Activated CD8-positive, alpha-beta T cell treated with anti-CD3 and anti-CD28 coated beads, Interleukin-2, amount 10 ng/mL, durations not matched to agents 7 days and 5 days (primary cell): ENCODE measurements at places on chromosomes 7 and 10. TPM values are rescaled to one million over a fixed set of nuclear protein-coding genes. Genes with fewer than 3 reads are reported as not detected.

CASTOR2 gene
- total RNA-seq: 4.4 TPM

DNA sequence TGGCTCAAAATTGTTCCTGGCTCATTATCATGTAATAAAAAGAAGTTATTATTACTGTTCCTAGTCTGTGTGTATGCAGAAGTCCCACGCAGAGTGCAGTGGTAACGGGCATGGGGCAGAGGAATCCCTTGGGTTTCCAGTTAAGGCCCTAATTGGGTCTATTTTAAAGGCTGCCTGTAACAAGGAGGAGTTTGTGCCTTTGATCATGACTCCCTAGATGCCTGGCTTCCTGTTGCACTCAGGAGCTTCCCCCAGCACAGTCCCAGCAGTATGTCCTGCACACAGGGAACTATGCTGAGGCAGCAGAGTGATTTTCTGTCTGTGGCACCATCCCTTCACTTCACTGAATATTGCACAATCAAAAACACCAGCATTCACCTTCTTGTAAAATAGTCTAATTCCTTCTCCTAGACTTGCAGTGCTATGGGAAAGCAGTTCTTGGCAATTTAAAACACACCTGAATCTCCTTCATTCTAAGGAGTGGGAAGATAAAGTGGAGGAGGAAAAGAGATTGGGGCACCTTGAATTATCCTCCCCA lies 22.9 kb downstream of the SORCS1 start:
- no peaks in the 10 kb centered on the region for H3K36me3 ChIP-seq
- H3K4me1 ChIP-seq: no peaks in the 10 kb centered on the region
- no peak for DNase-seq
- H3K27me3 ChIP-seq: no peaks in the 10 kb centered on the region

SAMD9L gene
- 102 TPM for total RNA-seq

HOXA6 gene
- total RNA-seq: not detected

GRCh38 chr10:3647074-3647473 lies 137.9 kb downstream of the KLF6 start:
- no peaks in the 10 kb centered on the region for H3K4me1 ChIP-seq
- DNase-seq: no peak
- peaks cover 28% of the 10 kb centered on the region for H3K27me3 ChIP-seq
- no peak overlapping the region for H3K4me3 ChIP-seq
- no peak overlapping the region for H3K27ac ChIP-seq

DNA sequence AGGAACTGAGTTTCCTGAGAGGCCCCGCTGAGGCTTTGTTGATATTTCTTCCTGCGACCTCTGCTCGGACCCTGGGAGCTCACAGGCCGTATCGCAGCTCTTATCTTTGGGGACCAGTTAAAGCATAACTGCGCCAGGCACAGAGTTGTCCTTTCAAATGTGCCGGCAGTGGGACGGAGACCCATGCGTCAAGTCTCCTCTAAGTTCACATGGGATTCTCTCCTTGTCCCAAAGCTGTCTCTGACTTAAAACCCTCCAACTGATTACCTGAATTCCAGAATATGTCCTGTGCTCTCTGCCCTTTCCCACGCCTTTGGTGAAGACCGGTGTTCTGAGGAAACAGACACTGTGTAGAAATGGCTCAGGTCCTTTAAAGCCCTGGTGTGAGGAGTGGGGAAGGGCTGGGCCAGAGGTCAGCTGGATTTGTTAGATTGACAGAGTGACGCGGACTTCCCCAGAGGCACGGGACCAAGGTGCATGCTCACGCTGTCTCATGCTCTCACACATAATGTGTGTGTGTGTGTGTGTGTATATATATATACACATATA lies 169.8 kb downstream of the EGFR start:
- no peaks in the 10 kb centered on the region for H3K4me1 ChIP-seq
- H3K27ac ChIP-seq: no peak overlapping the region
- no peak for DNase-seq
- no peak overlapping the region for H3K4me3 ChIP-seq
- H3K27me3 ChIP-seq: no peaks in the 10 kb centered on the region
- H3K36me3 ChIP-seq: no peaks in the 10 kb centered on the region

DDC gene
- not detected for total RNA-seq

DNA sequence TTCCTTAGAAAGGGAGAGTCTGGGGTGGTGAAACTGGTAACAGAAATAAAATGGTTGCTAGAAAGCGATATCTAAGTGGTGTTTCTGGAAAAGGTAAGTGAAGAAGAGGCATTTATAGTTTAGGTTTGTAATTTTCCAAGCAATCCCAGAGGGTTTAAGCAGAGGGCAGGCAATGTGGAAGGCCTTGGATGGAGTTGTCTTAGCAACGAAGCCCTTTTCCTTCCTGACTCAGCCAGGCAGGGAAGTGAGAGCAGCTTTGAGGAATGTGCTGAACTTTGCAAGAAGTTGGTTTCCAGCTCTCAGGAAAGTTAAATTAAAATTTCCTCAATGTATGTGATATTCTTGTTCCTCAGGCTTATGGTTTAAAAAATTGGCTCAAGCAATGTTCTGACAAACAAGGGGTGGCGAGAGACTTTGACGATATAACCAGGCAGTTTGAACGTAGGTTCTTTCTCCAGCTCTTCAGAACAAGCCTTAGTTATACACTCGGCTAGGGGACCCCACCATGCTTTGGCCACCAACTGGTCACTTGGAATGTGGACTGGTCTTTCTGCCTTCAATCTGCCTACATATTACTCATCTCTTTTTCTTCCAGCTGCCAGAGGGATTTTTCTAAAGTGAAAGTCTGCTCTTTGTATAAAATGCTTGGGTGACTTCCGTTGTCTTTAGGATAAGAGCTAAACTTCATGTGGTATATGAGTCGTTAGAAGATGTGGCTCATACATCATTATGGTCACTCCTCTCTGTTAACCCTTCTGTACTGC lies 66.9 kb upstream of the SLC25A13 start:
- H3K36me3 ChIP-seq: no peaks in the 10 kb centered on the region
- peaks cover 12% of the 10 kb centered on the region for H3K27me3 ChIP-seq
- DNase-seq: no peak
- no peak overlapping the region for H3K27ac ChIP-seq

DNA sequence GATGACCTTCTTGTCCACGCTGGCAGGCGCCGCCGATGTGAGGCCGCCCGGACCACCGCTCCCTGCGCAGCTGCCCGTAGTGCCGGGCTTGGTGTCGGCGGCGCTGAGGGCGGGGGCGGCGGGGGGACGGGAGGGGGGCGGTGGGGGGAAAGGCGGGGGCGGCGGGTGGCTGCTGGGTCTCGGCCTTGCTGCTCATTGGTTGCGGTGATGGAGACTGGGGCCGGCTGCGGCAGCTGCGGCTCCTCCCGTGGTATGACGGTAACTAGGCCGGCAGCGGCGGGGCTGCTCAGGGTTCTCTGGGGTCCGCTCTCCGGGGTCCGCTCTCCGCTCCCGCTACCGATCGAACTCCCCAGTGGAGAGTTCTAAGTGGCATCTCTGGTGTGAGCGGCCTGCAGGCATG lies 1.8 kb upstream of the EFCAB10 start:
- H3K27ac ChIP-seq: no peak overlapping the region
- no peak overlapping the region for H3K4me3 ChIP-seq
- no peak for DNase-seq
- no peaks in the 10 kb centered on the region for H3K27me3 ChIP-seq

VOPP1 gene
- 44.5 TPM for total RNA-seq

DNA sequence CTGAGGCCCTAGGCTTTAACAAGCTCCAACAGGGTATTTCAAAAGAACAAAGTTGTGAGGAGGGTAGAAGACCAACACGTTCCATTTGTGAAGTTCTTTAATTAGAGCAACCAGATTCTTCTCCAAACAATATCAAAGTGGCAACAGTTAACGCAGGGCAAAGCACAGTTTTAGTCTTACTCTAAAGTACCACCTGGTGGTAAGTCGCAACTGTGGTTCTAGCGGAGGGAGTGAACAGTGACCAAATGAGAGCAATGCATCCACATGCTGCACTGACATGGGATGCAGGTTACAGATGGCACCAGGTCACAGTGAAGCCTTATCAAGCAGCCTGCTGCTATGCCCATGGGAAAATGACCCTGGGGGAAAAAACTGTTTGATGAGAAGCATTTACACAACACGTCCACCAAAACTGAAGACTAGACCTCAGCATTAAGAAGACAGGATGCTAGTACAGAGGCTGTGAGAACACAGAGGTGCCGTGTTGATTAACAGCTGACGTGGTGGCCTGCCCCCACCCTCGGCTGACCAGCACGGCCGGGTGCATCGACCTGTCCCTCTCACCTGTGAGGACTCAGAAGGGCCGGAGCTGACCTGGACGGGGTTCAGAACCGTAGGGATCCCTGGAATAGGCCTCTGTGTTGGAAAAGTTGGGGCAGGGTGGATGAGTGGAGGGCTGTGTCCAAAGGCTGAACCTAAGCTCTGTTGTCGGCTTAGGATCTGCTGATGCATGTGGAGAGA lies 211.2 kb downstream of the GLI3 start:
- no peak overlapping the region for H3K27ac ChIP-seq
- no peaks in the 10 kb centered on the region for H3K4me1 ChIP-seq
- H3K36me3 ChIP-seq: no peaks in the 10 kb centered on the region
- DNase-seq: no peak

GRCh38 chr7:156479596-156479995 lies 161.0 kb upstream of the RNF32 start:
- H3K4me3 ChIP-seq: no peak overlapping the region
- DNase-seq: no peak
- no peak overlapping the region for H3K27ac ChIP-seq
- no peaks in the 10 kb centered on the region for H3K36me3 ChIP-seq

GRCh38 chr10:32577448-32577847 lies 131.5 kb downstream of the CCDC7 start:
- H3K27ac ChIP-seq: no peak overlapping the region
- no peaks in the 10 kb centered on the region for H3K27me3 ChIP-seq
- H3K36me3 ChIP-seq: no peaks in the 10 kb centered on the region
- no peak for DNase-seq

TMEM196 gene
- not detected for total RNA-seq

CUX1 gene
- 31.2 TPM for total RNA-seq

GRCh38 chr7:51949726-51950644 lies 633.4 kb upstream of the COBL start:
- no peaks in the 10 kb centered on the region for H3K27me3 ChIP-seq
- DNase-seq: no peak
- no peaks in the 10 kb centered on the region for H3K36me3 ChIP-seq
- no peak overlapping the region for H3K27ac ChIP-seq

OR2A2 gene
- not detected for total RNA-seq

DNA sequence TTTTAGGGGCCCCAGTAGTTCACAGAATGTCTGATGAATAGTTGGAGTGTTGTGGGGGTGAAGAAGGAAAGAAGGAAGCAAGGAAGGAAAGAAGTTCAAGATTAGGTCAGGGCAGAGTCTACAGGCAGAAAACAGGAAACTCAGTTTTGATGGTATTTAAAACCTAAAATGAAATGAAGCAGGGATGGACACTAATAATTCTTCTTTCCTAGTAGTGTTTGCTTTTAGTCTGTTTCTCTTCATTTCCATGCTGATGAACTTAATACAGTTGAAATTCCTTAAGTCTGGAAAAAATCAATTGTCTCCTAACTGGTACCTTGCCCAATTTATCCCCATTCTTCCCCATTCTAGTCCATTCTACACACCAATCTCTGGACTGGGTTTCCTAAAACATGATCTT lies 59.0 kb upstream of the GSAP start:
- H3K4me3 ChIP-seq: no peak overlapping the region
- no peak for DNase-seq
- H3K27me3 ChIP-seq: no peaks in the 10 kb centered on the region
- H3K4me1 ChIP-seq: no peaks in the 10 kb centered on the region

LRRC18 gene
- total RNA-seq: not detected

GRCh38 chr7:139869886-139870285 lies 40.8 kb downstream of the TBXAS1 start:
- H3K4me1 ChIP-seq: no peaks in the 10 kb centered on the region
- H3K4me3 ChIP-seq: no peak overlapping the region
- peaks cover 6% of the 10 kb centered on the region for H3K27me3 ChIP-seq
- no peaks in the 10 kb centered on the region for H3K36me3 ChIP-seq
- DNase-seq: no peak
- H3K27ac ChIP-seq: no peak overlapping the region

- no peak overlapping the region for H3K4me3 ChIP-seq
- no peaks in the 10 kb centered on the region for H3K27me3 ChIP-seq
- H3K27ac ChIP-seq: no peak overlapping the region
Measured at GRCh38 chr10:25492040-25492439, 317.2 kb downstream of the GPR158 start.

- H3K4me1 ChIP-seq: no peaks in the 10 kb centered on the region
- no peaks in the 10 kb centered on the region for H3K36me3 ChIP-seq
- H3K27me3 ChIP-seq: no peaks in the 10 kb centered on the region
- no peak overlapping the region for H3K27ac ChIP-seq
Measured at GRCh38 chr7:42693722-42694121, 218.1 kb downstream of the C7orf25 start.

GRCh38 chr7:27185854-27186667 lies 1.0 kb upstream of the HOXA11 start:
- H3K4me3 ChIP-seq: peak overlapping the region; percentile 39
- peaks cover 51% of the 10 kb centered on the region for H3K4me1 ChIP-seq
- peaks cover 6% of the 10 kb centered on the region for H3K36me3 ChIP-seq
- H3K27ac ChIP-seq: no peak overlapping the region
- no peak for DNase-seq
- H3K27me3 ChIP-seq: peaks cover 85% of the 10 kb centered on the region

- no peak overlapping the region for H3K4me3 ChIP-seq
- H3K27ac ChIP-seq: no peak overlapping the region
- DNase-seq: no peak
- no peaks in the 10 kb centered on the region for H3K27me3 ChIP-seq
- H3K4me1 ChIP-seq: peaks cover 3% of the 10 kb centered on the region
Measured at GRCh38 chr10:119849031-119849789, 23.4 kb downstream of the MCMBP start.

DNA sequence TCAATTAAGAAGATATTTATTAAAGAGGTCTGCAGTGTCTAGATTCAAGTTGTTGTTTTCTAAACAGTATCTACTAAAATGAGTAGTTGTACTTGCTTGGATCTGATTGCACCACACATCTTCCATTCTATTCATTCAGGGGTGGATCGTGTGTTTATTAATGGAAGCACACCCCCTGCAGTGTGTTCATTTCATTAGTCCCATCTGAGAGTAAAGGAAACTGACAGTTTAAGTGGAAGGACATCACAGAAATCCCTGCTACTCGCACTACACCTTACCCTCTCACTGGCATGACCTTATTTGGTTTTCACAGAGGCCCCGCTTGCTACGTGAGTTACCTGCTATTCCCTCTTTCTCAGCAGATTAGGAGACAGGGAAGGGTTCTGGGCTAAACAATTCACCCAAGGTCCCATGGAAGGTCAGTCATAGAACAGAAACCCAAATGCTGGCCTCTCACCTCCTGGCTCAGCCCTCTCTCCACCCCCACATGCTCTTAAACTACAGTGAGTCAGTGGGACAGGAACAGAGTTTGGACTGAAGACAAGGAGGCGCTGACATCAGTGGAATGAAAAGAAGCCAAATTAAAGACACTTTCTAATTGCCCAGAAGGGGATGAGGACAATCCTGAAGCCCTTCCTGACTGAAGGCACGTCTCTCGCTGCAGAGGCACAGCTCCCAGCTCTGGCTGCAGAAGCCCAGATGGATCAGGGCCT lies 369.2 kb upstream of the NRP1 start:
- no peak overlapping the region for H3K27ac ChIP-seq
- no peak for DNase-seq
- no peaks in the 10 kb centered on the region for H3K36me3 ChIP-seq
- H3K27me3 ChIP-seq: no peaks in the 10 kb centered on the region
- no peak overlapping the region for H3K4me3 ChIP-seq

SFXN3 gene
- total RNA-seq: 24.8 TPM

CACNB2 gene
- not detected for total RNA-seq

IGF2BP3 gene
- total RNA-seq: 0.55 TPM

- H3K36me3 ChIP-seq: peaks cover 37% of the 10 kb centered on the region
- H3K4me3 ChIP-seq: peak within 1 kb of the TSS; percentile 98
Measured at GRCh38 chr7:76358481-76359110, at the start of gene YWHAG. YWHAG (minus strand) TSS chr7:76358991; CDS start chr7:76358808, 183 bp downstream.

PNLIPRP3 gene
- total RNA-seq: not detected

TUBB8 gene
- not detected for total RNA-seq
